Ascending aorta (tissue), 2 donors: ENCODE measurements at places on chromosomes 7 and 10. TPM values are rescaled to one million over a fixed set of nuclear protein-coding genes. Genes with fewer than 3 reads are reported as not detected.

- no peaks in the 10 kb centered on the region for H3K27me3 ChIP-seq
- H3K36me3 ChIP-seq, result no peaks in the 10 kb centered on the region
- H3K4me3 ChIP-seq, result no peak overlapping the region
- H3K27ac ChIP-seq, result no peak overlapping the region
These were observed 4.4 kb downstream of the PTTG1IP2 start for GRCh38 chr7:90473814-90474213.

The EPO gene
- total RNA-seq, result not detected

The DGKI gene
- total RNA-seq, result 13.4 TPM

The CAMK1D gene
- total RNA-seq, result 4.2 TPM

The TNRC18 gene
- total RNA-seq, result 240 TPM
